ENCODE measurements at places on chromosomes 7 and 10.
A peak's percentile ranks its signal among the peaks of the same experiment; 100 is the strongest.

DNA sequence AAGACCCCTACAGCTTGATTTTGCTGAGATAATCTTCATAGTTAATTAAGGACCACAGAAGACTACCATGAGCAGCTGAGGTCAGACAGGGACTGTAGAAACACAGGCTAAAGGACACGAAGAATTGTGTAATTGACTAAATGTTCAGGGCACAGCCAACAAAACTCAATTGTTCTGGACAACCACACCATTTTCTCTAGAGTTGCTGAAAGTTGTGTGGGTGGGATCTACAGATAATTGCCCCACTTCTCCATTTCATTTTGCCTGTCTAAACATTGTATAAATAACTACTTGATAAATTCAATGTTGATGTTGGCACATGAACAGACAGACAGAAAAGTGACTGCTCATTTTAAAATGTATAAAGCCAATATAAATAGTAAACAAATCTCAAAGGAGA lies 39.0 kb upstream of the SLC16A12 start:
- no peak for DNase-seq

DNA sequence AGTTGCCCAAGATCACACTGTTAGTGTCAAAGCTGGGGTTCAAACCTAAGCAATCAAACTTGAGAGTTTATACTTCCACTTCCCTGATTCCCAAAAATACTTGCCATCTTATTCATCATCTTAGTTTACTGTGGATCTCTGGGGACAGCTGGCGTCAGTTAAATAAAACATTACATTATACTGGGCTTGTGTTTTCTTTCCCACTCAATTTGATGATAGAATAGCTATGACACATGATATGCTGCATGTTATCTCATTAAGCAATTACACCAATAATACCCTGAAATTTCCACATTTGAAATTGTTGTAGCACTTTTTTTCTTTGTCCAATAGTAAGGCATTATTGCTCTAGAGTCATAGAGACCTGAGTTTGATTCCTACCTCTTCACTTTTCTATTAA lies 62.9 kb upstream of the MXI1 start:
- DNase-seq = peak; percentile 12

DNA sequence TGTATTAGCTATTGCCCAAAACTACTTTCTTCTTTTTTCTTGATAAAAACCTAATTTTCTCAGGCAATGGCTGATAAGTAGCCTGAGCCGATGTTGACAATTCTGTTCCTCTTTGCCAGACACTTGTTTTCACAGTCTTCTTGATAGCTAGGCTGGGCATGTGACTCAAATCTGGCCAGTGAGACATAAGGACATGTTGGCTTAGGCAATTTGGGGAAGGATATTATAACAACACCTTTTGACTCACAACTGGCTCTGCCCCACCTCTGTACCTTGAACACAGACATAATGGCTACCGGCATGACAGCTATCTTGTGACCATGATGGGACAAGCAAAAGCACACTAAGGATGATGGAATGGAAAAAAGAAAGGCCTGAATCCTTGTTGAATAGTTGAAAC lies 72.9 kb upstream of the GPR22 start:
- DNase-seq = no peak

DNA sequence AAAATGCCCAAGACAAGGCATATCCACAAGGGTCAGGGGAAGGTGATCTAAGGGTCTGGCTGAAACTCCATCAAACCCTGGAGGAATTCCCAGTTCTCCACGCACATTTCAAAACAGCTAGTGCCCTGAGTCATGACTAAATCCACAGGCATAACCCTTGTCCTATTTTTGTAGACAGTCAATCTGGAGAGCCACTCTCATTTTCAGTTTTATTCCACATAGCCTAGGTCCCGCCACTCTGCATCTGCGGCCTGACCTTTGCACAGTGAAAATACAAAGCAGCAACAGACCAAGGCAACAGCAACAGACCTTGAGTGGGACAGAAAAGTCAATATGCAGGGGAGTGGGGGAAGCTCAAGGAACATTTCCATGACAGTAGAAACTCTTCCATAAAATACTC lies 201.4 kb upstream of the NPVF start:
- DNase-seq = peak; percentile 14

- peak; percentile 85 for DNase-seq
Observed at GRCh38 chr10:89391907-89392756, at the start of gene IFIT1. Gene IFIT1, plus strand, starts transcription at chr10:89392623. Its CDS starts 90 bp downstream, at chr10:89392713.

DNA sequence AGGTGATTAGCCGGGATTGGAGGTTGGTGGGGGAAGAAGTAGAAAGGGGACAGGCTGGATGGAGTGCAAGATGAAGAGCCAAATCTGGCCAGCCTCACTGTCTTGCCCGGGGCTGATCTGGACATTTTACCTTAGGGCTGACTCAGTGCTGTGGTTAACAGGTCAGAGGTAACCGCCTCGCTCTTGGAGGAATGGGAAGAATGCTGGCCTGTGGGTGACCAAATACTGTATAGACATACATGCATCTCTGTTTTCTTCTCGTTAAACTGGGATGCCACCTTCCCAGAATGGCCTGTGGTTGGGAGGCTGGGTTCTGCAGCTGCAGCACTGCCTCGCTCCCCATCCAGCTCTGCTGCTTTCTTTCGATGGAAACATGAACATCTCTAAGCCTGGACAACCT lies 120.0 kb downstream of the SEC23IP start:
- no peak for DNase-seq

- no peak for DNase-seq
Observed at GRCh38 chr7:105126436-105126975, 112.5 kb downstream of the KMT2E start.

DNA sequence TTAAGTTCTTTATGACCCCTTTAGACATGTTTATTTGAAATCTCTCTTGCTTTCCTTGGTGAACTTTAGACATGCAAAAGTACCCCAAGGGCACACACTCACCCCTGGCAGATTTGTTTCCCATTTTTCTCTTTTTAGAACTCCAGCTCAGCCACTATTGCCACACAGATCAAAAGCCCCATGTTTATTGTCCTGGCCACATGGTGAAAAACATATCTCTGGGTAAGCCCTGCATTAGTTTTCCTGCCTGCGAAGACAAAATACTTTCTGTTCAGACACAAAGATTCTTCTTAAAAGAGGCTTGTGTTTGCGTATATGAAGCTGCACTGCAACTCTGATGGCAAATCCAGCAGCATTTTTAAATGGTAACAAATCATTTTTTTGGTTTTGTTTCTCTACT lies 200.0 kb downstream of the POLR1F start:
- DNase-seq = no peak
